ENCODE measurements at places on chromosomes 6 and 20.

GRCh38 chr6:154502553-154502952 lies 7.9 kb downstream of the CNKSR3 start:
- no peak for DNase-seq

DNA sequence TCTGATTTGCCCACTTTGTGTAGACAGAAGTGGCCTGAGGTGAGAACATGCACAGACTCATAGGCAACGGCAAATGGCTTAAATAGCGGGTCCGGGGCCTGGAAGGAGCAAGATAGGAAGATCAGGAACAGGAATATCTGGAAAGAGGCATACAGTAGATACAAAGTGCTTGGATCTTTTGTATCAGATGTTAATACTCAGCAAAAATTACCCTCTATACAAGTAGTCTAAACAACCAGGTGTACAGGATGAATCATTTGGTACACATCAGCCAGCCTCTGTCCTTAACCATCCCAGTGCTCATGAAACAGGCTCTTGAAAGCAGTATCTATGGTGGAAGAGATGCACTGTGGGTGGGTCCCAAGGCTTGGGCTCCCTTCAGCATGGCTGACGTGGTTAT lies 28.9 kb upstream of the HLA-C start:
- DNase-seq, result no peak

- DNase-seq, result peak; percentile 34
Measured at GRCh38 chr6:141988954-141989705, 143.6 kb upstream of the GJE1 start.

- DNase-seq, result peak; percentile 22
Measured at GRCh38 chr6:136282906-136283305, 6.7 kb downstream of the BCLAF1 start.

DNA sequence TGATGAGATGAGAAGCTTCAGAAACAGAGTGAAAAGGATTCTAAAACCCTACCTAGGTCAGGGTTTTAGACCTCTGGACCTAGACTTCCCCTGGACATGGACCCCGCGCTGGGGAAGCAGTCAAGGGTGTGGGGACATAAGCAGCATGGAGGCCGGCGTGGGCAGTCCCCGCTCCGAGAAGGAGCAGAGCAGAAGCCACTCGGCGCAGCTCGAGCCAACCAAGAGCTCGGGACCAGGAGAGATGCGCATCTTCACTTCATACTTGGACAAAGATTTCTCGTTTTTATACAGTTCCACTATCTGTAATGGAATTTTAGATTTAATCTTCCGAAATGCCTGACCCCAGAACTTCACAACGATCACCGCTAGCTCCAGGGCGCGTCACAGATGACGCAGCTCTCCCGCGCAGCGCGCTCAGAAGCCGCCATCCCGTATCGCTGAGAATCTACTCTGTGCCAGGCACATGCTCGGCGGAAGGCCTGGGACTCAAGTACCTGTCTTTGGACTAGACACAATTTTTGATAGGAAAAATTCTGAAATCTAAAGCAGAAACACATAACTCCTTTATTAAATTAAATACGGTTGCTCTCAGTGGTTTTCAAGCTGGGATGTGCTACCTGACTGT lies 60.3 kb downstream of the WDR27 start:
- DNase-seq, result no peak

GRCh38 chr20:33099843-33100538 lies 20.5 kb downstream of the BPIFB4 start:
- DNase-seq, result no peak

DNA sequence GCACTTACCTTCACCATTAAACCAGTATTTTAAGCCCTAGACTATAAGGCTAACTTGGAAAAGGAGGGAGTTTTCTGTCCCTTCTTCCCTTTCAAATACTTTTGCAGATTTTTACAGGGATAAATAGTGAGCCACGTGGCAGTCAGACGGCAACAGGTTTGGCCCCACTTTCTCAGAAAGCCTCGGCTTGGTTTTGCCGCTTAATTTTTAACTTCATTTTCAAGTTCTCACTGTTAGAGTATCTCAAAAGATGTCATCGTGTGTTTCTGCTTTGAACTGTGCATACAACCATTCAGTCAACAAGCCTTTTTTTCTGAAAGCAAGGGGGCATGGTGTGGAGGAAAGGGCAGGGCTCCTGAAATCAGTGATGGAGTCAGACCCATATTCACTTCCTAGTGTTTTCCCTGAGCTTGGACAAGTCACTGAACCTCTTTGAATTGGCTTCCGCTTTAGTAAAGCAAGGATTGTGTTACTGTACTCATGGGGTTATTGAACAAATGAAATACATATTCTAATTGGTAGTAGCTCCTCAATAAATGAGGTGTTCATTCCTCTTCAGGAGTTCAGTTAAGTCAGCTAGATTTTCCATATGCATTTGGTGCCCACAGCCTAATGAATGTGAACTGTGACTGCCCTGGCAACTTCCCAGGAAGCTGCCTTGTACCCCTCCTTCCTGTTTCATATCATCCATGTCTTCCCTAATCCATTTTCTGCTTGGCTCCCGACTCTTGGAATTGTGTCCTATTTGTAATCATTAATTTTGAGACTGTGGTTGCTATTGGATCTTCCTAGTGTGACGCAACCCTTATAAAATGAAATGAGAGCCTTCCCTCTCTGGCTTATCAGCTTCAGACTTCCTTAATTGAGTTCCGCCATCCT lies at the start of gene SLC17A2:
Gene SLC17A2 (minus strand): TSS at position 160 of the 879 bp plus-strand sequence. CDS start 4,895 bp downstream, outside the sequence.
- DNase-seq, result no peak

DNA sequence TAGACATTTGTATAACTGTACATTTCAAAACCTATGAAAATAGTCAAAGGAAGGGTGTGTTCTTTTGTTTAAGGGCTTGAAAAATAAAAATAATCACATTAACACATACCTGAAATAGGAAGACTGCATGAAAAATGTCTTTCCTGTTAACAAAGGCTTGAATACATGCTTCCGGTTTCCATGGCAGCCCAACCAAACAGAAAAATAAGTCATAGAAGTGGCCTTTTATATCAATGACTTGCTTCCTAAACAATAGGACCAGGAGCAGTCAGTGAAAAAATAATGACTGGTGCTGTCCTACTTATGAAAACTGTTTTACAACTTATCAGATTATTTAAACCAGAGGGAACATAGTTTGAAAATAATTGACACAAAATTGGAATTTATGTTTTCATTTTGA lies 412.6 kb upstream of the PLCB4 start:
- no peak for DNase-seq

DNA sequence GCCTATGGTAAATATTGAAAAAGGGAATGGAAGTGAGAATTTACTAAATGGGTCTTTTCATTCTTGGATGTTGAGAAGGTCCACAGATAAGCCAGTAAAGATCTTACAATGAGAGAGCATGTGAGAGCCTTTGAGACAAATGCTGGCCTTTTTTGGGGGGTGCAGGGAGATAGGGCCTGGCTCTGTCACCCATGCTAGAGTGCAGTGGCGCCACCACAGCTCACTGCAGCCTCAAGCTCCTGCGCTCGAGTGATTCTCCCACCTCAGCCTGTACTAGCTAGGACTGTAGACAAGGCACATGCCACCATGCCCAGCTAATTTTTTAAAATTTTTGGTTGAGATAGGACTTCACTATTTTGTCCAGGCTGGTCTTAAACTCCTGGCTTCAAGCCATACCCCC lies 63.2 kb upstream of the TMEM181 start:
- no peak for DNase-seq

DNA sequence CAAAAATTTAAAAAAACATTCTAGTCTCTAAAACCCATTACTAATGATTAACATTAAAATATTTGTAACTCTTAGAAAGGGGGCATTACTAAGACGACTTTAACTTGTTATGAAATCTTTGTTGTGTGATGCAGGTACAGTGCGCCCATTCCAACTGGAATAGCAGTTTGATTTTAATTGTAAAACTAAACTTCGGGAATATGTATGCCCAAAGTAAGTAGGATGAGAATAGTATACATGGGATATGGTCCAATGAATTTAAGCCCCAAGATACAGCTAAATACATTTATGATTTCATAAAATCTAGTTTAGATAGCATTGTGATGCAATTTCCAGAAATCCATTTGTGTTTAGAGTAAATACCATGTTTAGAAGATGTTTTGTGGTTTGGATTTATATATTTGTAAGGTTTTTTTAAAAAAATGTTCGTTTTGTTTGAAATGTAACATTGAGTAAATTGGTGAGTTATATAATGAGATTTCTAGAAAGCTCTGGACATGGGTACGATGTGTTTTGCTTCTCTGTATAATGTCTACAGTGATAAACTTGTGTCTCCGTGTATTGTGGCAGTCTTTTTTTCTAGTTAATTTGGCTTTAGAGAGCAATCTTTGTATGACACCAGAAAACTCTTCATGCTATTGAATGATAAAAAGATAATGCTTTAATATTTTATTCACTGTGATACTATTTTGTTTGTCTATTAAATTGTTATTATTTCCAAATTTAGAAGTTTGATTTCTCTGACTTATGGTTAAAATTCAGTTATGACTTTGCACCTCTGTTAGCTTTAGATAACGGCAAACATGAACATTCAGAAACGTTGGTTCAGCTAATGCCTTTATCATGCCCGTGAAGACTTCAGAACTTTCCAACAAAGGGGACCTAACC lies 54.8 kb downstream of the RNF182 start:
- no peak for DNase-seq

GRCh38 chr6:34657037-34657306 lies 39.6 kb downstream of the ILRUN start:
- no peak for DNase-seq

GRCh38 chr20:32638848-32639247 lies 34.9 kb downstream of the C20orf203 start:
- no peak for DNase-seq

GRCh38 chr6:24535210-24535609 lies 40.4 kb downstream of the ALDH5A1 start:
- DNase-seq, result no peak

DNA sequence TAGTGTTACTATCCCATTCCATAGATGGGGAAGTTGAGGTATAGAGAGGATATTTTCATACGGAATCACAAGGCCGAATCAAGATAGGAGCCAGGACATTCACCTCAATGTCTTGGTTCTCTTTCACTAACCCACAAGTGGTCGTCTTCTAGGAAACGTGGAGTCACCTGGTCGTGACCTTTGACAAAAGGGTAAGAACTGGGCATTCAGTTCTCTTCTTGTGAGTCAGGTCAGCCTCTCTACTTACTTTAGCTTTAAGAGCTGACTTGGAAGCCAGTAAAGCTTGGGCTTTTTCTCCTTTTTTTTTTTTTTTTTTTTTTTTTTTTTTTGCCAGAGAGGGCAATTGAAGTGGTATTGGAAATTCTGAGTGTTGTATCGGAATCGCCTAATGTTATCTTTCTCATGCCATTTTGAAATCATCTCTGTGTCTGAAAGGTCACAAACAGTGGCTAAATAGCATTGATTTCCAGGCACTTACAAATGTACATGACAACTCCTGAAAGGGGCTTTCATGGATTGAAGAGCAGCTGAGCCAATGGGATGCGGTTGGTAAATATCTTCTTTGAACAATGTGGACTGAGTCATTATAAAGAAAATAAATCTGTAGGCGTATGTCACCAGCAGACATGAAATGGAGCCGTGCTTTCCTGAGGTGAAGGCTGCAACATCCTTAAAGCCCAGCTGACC lies 356.9 kb downstream of the KIF16B start:
- DNase-seq, result no peak

- DNase-seq, result no peak
Measured at GRCh38 chr6:52138284-52138683, 47.9 kb upstream of the IL17A start.

DNA sequence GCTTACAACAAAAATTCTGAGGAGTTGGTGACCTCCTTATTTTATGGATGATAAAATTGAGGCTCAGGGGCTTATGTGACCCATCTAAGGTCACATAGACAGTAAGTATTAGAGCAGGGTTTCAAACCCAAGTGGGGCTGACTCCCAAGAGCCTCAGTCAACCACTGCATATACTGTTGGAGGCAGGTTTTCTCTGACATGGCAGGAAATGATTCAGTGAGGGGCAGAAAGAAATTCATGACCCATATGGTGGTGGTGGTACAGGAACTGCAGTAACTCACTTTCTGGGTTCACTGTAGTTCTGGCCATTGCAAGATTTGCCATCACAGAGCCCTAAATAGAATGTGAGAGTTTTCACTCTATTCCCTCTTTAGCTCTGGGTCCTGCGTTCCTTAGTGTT lies 132.0 kb upstream of the ENPP5 start:
- no peak for DNase-seq

DNA sequence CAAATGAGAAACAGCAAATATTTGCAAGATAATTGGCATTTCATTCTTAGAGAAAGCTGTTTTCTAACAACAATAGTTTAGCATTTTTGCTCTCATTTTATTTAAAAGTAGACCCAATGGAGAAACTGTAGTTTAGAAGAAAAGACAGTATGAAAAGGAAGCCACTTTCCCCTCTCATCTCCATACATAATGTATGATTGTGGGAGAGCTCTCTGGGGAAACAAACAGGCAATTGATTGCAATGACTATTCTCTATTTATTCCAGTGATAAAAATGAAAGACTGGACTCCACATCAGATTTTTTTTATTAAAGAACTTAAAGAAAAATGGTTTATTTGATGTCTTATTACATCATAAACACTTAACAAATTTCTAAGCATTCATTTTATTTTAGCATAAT lies 116.8 kb upstream of the SASH1 start:
- no peak for DNase-seq

DNA sequence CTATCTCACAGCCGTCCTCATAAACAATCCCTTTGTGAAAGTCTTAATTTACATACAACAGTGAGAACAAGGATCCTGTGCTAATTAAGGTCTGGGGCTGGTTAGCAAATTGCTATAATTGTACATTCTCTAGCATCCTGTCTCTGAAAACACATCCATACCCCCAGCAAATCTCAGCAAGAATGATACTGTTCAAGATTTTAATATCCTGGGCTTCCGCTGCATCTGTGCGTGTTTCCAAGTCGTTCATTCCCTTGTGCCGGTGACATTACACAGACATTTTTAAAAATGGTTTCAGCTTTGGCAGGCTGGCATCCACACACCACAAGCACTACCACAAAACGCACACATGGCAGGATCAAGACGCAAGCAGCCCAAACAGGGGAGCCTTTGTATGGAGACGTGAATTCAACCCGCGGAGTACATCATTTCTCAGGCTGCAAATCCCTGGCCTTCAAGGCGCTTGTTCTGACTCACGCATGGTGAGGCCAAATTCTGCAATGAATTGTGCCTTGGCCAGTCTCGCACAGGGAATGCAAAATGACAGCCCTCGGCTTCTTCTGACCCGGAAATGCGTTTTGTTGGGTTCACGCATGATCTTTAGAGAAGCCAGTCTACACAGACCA lies 20.3 kb downstream of the ZMYND8 start:
- no peak for DNase-seq

GRCh38 chr20:33694639-33695012 lies 8.4 kb upstream of the E2F1 start:
- DNase-seq, result no peak

DNA sequence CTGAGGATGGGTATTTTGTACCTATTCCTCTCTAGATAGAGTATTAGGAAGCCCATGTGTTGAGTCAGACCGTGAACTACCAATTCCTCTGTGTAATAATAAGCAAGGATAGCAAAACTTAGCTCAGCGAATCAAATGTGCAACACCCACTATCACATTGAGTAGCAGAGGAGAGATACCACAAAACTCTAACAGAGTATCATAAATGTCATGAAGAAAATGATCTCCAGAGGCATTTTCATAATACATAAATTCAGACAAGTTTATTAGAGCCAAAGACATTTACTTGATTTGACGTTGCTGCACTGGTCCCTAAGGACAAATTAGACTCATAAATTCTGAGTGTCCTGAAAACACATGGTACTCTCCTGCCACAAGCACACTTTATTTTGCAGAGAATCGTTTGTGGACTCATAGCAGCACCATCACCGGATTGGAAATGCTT lies 245.2 kb downstream of the HAO1 start:
- no peak for DNase-seq
